A549 treated with CORT108297 at 1 μM for 4 hours (cell line): ENCODE measurements at places on chromosomes 3 and 15. TPM values are rescaled to one million over a fixed set of nuclear protein-coding genes. Genes with fewer than 3 reads are reported as not detected.

Gene COMMD2
- total RNA-seq = 33.6 to 41.2 TPM (median 35.1 TPM) in 5 replicates

Gene FOXL2
- 2.5 to 5.2 TPM (median 4.7 TPM) in 5 replicates for total RNA-seq

Gene CATSPER2
- 0.49 to 1.8 TPM (median 0.81 TPM) in 5 replicates for total RNA-seq

Gene IL16
- 0.07 to 0.25 TPM (median 0.17 TPM) in 3 of 5 replicates, not detected in the others for total RNA-seq

Gene PLSCR1
- total RNA-seq = 44.3 to 47.6 TPM (median 46.1 TPM) in 5 replicates

Gene MKRN2OS
- not detected in 5 replicates for total RNA-seq

Gene NISCH
- 11.4 to 16.8 TPM (median 16.1 TPM) in 5 replicates for total RNA-seq

Gene SERINC4
- 0.05 to 0.12 TPM (median 0.06 TPM) in 4 of 5 replicates, not detected in the other for total RNA-seq

Gene CSK
- 59.2 to 70.7 TPM (median 66.3 TPM) in 5 replicates for total RNA-seq

Gene HTR3E
- total RNA-seq = not detected in 5 replicates

Gene IQCF5
- not detected in 5 replicates for total RNA-seq

Gene UBA5
- total RNA-seq = 23.3 to 29.7 TPM (median 24.9 TPM) in 5 replicates

Gene MME
- not detected in 5 replicates for total RNA-seq

Gene RARB
- 5.5 to 10.8 TPM (median 10.4 TPM) in 5 replicates for total RNA-seq

Gene CFAP92
- 0.06 TPM in 1 of 5 replicates, not detected in the others for total RNA-seq

Gene HCN4
- 0.22 to 0.35 TPM (median 0.32 TPM) in 5 replicates for total RNA-seq

Gene ZMYND10
- 0.93 to 1.8 TPM (median 1.1 TPM) in 5 replicates for total RNA-seq

Gene HRG
- total RNA-seq = not detected in 5 replicates

Gene SEMA3F
- total RNA-seq = 7.0 to 12.2 TPM (median 10.6 TPM) in 5 replicates

Gene DNAH12
- 0.03 to 0.15 TPM (median 0.13 TPM) in 5 replicates for total RNA-seq

Gene NR1I2
- total RNA-seq = not detected in 5 replicates

Gene GREM1
- total RNA-seq = 7.8 to 15.8 TPM (median 8.0 TPM) in 5 replicates

Gene GABRA5
- 83.6 to 131 TPM (median 112 TPM) in 5 replicates for total RNA-seq

Gene SOX14
- total RNA-seq = not detected in 5 replicates

Gene TPRG1
- 0.11 to 0.28 TPM (median 0.15 TPM) in 5 replicates for total RNA-seq

Gene USP13
- total RNA-seq = 7.8 to 12.6 TPM (median 10.8 TPM) in 5 replicates

Gene VEPH1
- total RNA-seq = 0.13 to 0.18 TPM (median 0.16 TPM) in 4 of 5 replicates, not detected in the other

Gene EDC3
- 17.9 to 20.7 TPM (median 18.9 TPM) in 5 replicates for total RNA-seq

Gene PLSCR2
- total RNA-seq = not detected in 5 replicates

Gene BMF
- 1.1 to 1.7 TPM (median 1.5 TPM) in 5 replicates for total RNA-seq

Gene CADPS
- not detected in 5 replicates for total RNA-seq

Gene CNTN4
- not detected in 5 replicates for total RNA-seq

Gene RYR3
- 0.01 to 0.13 TPM (median 0.02 TPM) in 5 replicates for total RNA-seq

Gene SNUPN
- total RNA-seq = 30.9 to 37.7 TPM (median 32.6 TPM) in 5 replicates

Gene CHRNB4
- total RNA-seq = 0.76 to 1.3 TPM (median 1.0 TPM) in 5 replicates

Gene DHX30
- total RNA-seq = 37.6 to 49.4 TPM (median 48.0 TPM) in 5 replicates

Gene CSPG5
- total RNA-seq = 0.68 to 1.4 TPM (median 0.98 TPM) in 5 replicates

Gene RPP25
- 18.6 to 29.7 TPM (median 27.3 TPM) in 5 replicates for total RNA-seq

Gene CORO2B
- total RNA-seq = 2.6 to 3.8 TPM (median 3.2 TPM) in 5 replicates

Gene TMEM207
- total RNA-seq = not detected in 5 replicates

Gene CCR4
- total RNA-seq = 0.03 to 0.06 TPM (median 0.04 TPM) in 5 replicates

Gene ARL6
- total RNA-seq = 5.4 to 6.5 TPM (median 6.1 TPM) in 5 replicates
